ENCODE measurements at places on chromosomes 11 and 22. TPM values are rescaled to one million over a fixed set of nuclear protein-coding genes. Genes with fewer than 3 reads are reported as not detected.

Gene BLID
- total RNA-seq, result not detected

Gene CABP7
- total RNA-seq, result 0.21 TPM

Gene OR51I1
- not detected for total RNA-seq

Gene CWC15
- total RNA-seq, result 31.5 TPM

Gene DDI1
- not detected for total RNA-seq

Gene NDUFA6
- total RNA-seq, result 67.1 TPM

Gene MN1
- total RNA-seq, result 4.4 TPM
